ENCODE measurements at places on chromosomes 5 and 9.

DNA sequence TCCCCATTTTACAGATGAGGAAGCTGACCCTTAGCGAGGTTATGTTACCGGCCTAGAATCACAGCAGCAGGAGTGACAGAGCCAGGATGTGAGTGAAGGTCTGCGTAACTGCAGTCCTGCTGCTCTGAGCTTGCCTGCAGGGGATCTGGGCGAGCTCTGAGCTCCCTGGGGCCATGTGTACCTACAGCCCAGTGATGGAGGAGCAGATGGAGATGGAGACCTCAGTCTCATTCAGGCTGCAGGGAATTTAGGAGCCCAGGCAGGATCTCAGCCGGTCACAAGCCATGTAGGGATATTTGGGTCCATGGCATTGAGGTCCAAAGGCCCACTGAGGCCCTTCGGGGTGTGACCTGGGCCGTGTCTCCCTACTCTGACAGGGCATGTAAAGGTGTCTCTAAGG is 170.6 kb downstream of the CACNA1B start:
- no peak for DNase-seq

DNA sequence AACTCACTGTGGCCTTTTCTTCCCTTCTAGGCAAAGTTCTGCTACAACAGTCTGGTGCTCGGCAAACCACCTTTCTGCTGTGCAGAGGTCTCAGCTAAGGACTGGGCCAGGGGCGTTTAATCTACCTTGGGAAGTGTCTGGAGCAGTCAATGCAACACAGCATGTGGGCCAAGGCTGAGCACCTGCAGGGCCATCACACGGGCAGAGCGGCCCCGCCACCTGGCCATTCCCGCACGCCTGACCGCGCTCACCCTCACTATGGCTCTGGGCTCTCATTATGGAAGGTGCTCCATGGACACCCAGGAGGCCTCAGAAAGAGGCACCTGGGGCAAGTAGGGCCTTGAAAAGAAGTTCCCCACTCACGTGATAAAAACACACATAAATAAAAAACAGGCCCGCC is 65.7 kb upstream of the TBC1D9B start:
- no peak for DNase-seq

DNA sequence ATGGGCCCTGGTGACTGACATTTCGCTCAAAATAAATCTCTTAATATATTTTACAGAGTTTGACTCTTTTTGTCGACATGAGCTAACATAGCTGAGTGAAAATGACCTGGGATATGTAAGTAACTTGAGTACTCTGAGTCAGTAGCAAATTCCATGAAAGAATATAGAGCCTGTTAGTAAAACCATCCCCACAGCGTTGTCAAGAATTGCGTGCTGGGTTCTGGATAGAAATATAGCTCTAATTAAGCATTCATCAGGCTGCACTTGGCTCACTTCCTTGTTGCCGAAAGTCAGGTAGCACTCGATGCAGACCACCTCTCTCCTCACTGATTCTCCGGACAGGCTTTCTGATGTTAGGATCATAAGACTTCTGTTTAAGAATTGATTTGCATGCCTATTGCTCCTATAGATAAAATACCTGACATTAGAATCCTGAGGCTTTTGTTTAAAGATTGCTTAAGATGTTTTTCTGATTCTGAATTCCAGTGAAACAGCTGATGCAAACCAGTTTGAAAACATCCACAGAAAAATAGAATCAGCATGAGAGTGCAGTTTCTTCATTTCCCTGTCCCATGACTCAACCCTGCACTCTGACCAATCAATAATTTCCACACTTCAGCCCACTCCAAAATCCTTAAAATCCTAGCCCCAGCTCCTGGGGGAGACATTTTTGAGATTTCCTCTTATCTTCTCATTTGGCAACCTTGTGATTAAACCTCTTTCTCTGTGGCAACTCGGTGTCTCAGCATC is 310.6 kb downstream of the DIRAS2 start:
- no peak for DNase-seq

GRCh38 chr9:113868501-113868900 is 7.6 kb upstream of the ZNF618 start:
- no peak for DNase-seq

DNA sequence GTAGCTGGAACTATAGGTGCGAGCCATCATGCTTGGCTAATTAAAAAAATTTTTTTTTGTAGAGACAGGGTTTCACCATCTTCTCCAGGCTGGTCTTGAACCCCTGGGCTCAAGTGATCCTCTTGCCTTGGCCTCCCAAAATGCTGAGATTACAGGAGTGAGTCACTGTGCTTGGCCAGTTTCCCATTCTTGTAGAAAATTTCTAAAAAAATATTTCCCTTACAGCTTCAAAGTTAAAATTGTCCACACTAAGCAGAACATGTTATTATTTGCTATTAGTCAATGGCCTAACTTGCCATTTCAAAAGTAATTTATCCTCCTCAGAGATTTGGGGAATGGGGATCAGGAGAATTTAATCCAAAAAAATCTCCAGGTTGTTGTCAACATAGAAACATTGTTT is 40.1 kb downstream of the SLC38A9 start:
- no peak for DNase-seq

- DNase-seq: no peak
These were observed 600.7 kb upstream of the SGCD start for GRCh38 chr5:155726267-155726666.

DNA sequence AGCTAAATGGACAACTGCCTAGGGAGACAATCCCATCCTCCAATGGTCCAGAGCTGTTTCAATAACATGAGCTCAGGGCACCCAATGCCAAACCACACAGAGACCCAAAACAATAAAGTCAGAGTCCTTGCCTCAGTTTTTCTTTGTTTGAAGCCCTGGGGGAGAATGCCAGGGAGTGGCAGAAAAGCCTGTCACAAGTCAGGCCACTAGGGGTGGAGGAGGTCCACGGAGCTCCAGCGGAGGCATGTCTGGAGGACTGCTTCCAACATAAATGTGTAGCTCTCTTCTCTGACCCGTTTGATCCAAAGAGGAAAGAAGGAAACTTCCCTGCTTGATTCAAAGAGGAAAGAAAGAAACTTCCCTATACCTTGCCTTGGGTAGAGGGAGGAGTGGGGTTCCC is 175.3 kb downstream of the HSPA4 start:
- no peak for DNase-seq

GRCh38 chr9:124000161-124000783 is 11.3 kb upstream of the LHX2 start:
- no peak for DNase-seq

GRCh38 chr5:124873188-124873587 is 126.7 kb upstream of the ZNF608 start:
- DNase-seq: no peak

Data from activated T-helper 1 cell treated with Interleukin-2 at 50 U/mL for 16 hours (primary cell).